Stimulated activated CD4-positive, alpha-beta T cell treated with anti-CD3 and anti-CD28 coated beads, Interleukin-1b, Interleukin-23, amount 100 ng/mL, for 1 hour (primary cell): ENCODE measurements at places on chromosomes 5 and 9.

DNA sequence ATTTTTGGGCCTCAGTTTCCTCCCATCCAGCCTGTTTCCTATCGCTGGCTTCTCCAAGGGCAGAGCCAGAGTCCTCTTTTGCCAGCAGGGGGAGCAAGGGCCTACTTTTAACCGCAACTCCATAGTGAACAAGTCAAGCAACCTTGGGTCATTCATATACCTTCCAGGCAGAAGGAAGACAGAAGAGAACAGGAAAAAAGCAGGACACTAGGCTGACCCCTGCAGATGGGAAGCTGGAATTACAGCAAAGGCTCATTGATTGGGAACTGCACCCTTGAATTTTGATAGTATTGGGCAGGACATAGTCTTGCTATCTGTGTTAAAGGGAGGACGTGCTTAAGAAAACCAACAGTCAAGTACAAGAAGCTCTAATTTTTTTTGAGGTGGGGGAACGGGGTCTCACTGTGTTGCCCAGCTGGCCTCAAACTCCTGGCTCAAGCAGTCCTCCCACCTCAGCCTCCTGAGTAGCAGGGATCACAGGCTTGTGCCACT lies 30.1 kb downstream of the QRFP start:
- DNase-seq, result no peak

- no peak for DNase-seq
Observed at GRCh38 chr9:69771775-69772418, 12.1 kb upstream of the PTAR1 start.

- DNase-seq, result no peak
Observed at GRCh38 chr5:82276800-82277612, 1.1 kb downstream of the RPS23 start.

GRCh38 chr9:2019723-2020122 lies 4.6 kb downstream of the SMARCA2 start:
- DNase-seq, result no peak

GRCh38 chr5:150058480-150059126 lies 27.8 kb downstream of the CSF1R start:
- DNase-seq, result no peak

DNA sequence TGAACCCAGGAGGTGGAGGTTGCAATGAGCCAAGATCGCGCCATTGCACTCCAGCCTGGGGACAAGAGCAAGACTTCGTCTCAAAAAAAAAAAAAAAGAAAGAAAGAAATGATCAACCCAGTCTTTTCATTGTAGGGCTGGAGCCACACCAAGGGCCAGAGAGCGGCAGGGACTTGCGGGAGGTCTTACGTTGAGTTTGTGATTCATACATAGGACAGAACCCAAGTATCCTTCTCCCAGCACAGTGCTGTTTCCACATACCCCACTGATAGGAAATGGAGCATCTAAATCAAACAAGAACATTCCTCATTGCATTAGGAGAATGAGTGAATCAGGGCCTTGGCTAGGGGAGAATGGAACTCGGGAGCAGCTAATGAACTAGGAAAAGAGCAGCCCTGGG lies 3.5 kb upstream of the TNIP1 start:
- no peak for DNase-seq

DNA sequence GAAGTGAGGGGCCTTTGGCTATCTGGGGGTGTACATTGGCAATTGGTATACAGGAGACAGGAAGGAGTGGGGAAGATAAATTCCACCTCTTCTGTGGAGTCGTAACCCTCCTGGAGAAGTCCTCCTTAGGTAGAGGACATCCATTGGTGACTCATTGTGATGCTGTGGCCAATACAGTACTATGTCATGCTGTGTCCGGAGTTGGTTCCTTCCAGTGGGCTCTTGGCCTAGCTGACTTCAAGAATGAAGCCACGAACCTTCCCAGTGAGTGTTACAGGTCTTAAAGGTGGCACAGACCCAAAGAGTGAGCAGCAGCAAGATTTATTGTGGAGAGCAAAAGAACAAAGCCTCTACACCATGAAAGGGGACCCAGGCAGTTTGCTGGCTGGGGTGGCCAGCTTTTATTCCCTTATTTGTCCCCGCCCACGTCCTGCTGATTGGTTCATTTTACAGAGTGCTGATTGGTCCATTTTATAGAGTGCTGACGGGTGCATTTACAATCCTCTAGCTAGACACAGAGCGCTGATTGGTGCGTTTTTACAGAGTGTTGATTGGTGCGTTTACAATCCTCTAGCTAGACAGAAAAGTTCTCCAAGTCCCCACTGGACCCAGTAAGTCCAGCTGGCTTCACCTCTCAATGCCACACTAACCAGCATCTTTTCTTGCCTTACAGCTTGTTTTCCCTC lies 37.3 kb upstream of the FBP1 start:
- no peak for DNase-seq

GRCh38 chr5:56684159-56684558 lies 131.2 kb upstream of the MAP3K1 start:
- DNase-seq, result no peak

GRCh38 chr5:5422819-5423515 lies 490 bp downstream of the ICE1 start:
- DNase-seq, result no peak
